ENCODE measurements at places on chromosomes 5 and 9.

DNA sequence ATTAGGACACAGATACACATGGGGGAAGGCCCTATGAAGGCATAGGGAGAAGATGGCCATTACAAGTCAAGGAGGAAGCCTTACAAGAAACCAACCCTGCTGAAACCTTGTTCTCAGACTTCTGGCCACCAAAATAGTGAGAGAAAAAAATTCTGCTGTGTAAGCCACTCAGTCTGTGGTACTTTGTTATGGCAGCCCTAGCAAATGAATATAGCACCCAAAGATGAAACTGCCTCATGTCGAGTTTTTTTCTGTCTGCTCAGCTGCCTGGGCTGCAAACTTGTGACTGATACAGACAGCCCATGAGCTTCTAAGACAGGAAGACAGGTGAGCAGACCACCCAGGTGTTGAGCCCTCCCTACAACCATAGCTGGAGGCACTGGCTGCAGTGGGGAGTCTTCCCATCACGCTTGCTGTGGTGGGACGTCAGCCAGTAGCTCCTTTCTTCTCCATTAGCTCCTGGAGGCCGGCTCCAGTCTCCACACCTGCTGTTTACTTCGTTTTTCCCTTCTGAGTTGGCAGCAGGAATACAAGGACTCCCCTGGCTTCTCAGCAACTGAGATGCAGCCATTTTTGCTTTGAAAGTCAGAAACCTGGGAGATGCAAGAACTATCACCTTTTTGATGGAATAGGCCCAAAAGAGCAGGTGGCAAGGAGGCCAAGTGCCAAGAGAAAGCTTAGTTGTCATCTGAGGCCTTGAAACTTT is 164.9 kb downstream of the SEMA6A start:
- DNase-seq, result no peak

- peak; percentile 54 for DNase-seq
Measured at GRCh38 chr9:3337515-3338225, 188.1 kb downstream of the RFX3 start.

- DNase-seq, result peak; percentile 45
Measured at GRCh38 chr5:93062548-93062947, 518.5 kb downstream of the NR2F1-AS1 start.

- peak; percentile 63 for DNase-seq
Measured at GRCh38 chr5:111737716-111738115, 19.3 kb downstream of the NREP start.

GRCh38 chr9:94084314-94084713 is at the start of gene PTPDC1:
Gene PTPDC1, plus strand, starts transcription at chr9:94084464. Its CDS starts 67 bp downstream, at chr9:94084531.
- peak; percentile 60 for DNase-seq

GRCh38 chr5:143527808-143528207 is 124.3 kb upstream of the NR3C1 start:
- peak; percentile 63 for DNase-seq

DNA sequence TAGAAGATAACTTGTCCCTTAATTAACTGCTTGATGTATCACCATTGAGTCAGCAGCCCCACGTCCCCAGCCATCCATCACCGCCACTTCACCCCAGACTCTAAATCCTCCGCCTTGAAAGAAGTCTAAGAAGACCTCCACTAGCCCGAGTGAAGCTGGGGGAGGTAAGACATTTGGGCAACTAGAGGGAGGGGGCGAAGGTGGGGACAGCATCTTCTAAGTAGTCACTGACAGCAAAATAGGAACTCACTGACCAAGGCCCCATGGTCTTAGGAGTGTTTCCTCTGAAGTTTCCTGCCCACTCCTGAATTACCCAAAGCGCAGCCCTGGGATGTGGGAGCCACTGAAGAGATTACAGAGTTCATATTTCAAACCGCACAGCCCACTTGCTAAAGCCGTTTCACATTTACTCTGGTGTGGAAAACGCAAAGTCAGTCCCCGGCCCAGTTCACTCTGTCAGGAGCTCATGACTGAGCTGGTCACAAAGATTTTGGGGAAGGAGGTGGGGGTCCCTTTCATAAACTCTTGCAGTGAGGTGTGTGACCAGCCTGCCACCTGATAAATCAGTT is 107.4 kb downstream of the LHFPL2 start:
- no peak for DNase-seq

- peak; percentile 43 for DNase-seq
Measured at GRCh38 chr5:136042665-136043121, 13.9 kb downstream of the TGFBI start.

GRCh38 chr9:19074836-19075235 is 25.6 kb downstream of the RRAGA start:
- peak; percentile 64 for DNase-seq

DNA sequence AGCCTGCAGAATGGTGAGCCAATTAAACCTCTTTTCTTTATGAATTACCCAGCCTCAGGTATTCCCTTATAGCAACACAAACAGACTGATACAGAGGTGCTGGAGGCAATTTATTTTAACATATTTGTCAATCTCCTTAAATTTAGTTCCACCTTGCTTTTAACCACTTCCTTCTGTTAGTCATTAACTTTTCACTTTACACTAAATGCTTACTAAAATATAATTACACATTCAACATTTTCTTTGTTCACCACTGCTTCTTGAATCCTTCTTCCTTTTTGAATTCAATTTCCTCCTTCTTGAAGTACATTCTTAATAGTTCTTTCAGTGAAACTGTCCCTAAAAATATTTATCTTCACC is 39.4 kb downstream of the LYRM7 start:
- DNase-seq, result no peak

DNA sequence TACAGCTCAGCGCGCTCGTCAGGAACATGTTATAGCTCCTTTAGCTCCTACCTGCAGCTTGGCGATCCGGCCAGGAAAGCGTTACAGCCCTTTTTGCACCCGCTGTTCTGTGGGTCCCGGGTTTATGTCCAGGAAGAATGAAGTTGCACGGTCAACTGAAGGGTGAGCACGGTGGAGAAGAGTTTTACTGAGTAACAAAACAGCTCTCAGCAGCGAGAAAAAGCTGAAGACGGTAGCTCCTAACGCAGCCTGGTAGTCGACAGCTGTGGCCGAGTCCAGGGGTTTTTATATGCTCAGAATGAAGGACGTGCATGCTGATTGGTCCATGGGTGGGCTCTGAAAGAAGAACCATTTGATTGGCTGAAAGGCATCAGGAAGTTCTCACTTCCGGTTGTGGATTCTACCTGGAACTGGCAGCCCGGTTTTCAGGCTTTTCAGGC is 1830.1 kb upstream of the NUDT12 start:
- DNase-seq, result no peak

GRCh38 chr5:134226441-134227192 is 744 bp upstream of the PPP2CA start:
- DNase-seq, result peak; percentile 25

GRCh38 chr9:137956039-137956438 is 78.5 kb downstream of the CACNA1B start:
- DNase-seq, result no peak

DNA sequence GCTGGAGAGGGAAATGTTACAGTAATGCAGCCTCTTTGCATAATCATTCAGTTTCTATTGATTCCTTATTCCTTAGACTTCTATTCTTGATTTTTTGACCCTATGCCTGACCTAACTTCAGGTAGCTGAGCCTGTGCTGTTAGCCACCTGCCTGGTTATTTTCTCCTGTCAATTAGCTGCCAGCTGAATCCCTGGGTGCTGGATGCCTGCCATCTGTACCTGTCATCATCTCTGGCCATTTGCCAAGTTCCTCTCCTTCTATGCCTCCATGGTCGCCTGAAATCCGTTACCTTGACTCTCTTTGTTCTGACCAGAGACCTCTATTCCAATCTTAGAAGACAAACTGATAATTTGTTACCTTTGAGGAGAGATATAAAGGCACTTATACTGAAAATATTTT is 178.3 kb downstream of the CAVIN4 start:
- no peak for DNase-seq

DNA sequence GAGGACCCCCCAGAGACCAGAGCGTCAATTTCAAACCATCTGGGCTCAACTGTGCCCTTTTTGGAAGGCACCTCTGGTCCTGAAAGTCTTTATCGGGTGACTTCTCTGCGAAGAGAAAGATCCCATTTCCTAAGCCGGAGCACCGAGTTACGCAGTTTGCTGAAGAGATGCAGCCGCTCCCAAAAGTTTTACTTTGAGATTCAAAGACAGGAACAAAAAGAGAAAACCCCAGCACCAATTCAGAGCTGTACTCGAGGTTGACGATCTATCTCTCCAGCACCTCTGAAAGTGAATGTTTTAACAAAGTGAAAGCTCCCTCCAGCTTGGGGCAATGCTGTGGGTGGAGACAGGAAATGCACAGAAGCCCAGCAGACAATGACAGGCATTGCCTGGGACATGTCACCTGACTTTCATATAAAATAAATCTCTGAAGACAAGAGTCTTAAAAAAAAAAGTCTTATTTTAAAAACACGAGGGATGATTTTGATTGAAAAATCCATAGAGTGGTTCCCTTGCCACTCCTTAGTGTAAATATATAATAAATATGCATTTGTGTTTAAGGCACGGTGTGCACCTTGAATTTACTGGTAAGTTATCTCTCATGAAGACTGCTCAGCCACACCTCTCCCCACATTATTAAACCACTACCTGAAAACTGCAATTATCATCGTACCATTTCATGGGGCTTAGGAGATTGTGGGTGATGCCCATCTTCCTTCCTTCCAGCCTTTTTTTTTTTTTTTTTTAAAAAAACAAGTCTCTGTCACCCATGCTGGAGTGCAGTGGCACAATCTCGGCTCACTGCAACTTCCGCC is 79.9 kb downstream of the FNBP1 start:
- peak; percentile 72 for DNase-seq

DNA sequence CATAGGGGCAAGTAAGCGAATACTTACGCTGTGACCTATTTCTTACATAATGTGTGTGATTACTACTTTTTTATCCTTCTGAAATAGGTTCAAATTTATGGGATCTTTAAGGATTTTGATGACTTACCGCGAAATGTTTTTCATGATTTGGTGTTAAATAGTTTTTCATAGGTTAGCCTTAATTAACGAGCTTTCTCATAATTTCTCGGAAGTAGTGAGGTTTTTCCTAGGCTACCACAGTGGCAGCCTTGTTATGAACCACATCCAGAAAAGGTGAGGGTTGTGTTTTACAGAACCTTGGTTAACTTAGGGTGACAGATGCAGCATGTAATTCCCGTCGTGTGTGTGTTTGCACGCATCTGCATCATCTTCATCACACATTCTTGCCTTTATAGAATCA is 1.3 kb downstream of the SH3GL2 start:
- DNase-seq, result no peak

DNA sequence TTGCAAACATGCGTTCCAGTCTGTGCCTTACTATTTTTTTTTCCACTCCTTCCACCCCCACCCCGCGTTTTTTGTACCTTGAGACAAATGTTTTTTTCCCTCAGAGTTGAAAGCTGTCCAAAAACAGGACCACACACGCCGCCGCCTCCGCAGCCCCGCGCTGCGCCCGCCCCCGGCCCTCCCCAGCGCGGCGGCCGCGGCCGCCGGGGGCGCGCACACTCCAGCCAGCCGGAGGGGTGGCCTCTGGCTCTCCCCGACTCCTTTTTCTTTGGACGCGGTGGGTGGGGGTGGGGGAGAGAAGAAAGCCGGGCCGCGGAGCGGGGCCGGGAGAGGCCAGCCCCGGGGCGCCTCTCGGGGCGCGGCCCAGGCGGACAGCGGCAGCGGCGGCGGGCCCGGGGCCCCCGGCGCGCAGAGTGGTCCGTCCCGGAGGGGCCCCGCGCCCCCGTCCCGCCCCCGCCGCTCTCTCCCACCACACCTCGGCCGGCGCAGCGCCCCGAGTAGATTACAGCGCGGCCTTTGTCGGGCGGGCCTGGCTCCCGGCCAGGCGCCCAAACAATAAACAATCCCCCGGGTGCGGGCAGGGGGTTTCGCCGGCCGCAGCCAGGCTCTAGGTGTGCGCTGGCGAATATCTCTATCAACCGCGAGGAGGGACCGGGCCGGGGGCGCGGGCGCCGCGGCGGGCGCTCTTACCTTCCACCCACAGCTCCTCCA is 10.9 kb downstream of the PTCH1 start:
- peak; percentile 44 for DNase-seq

DNA sequence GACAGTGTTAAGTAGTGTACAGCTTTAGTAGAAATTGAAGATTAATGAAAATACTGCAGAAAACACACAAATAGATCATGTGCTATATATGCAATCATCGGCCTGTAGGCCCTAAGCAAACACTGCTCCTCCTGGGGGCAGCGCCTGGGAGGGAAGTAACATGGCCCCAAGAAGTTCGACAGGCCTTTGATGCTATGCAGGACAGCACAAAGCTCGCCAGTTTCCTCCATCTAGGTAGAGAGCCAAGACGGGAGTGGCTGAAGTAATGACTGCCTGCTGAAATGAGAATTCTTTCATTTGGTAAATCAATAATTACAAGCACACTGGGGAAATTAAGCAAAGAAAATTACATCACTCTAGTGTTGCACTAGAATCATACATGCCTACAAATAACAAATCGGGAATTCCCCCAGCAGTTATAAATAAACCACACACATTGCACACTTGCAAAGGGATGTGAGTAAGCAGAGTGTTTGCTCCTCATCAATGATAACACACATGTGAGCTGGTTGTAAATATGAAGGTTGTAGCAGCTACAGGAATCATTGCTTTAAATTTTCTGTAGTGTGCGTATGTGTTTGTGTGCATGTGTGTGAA is 219.9 kb upstream of the NFIL3 start:
- no peak for DNase-seq

DNA sequence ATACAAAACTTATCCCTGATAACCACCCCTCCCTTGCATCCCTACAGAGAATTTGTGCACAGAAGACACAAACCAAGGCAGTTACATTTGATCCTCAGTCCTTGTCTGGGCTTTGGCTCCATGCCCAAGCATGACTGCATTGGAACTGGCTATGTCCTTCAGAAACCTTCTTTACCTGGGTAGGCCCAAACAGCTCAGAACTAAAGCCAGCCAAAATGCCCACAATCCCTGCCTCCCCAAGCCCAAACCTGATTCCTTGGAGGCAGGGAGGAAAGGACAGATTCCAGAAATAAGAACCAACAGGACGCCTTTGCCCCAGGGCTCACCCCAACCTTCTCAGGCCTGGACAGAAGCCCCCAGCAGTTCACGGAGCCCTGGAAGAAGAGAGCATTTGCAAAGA is 8.2 kb downstream of the IL17B start:
- DNase-seq, result no peak

DNA sequence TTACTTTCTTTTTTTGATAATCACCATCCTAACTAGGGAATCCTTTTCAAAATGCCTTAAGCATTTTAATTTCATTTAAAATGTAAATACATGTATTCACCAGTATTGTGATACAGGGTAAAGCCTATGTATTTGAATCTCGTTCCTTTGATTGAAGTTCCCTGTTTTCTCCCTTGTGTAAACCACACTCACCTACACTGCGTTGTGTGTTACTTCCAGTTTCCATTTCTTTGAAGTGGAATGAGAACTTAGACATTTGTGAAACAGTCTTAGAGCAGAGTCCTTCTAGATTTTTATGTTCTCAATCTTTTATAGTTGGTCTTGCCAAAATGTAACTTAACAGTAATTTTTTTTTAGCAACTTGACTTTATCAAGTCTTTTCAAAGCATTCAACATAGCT is 101.4 kb downstream of the ZNF462 start:
- no peak for DNase-seq

All from ELR (cell line).